NCI-H146 (cell line): ENCODE measurements at places on chromosomes 5 and 9.
A peak's percentile ranks its signal among the peaks of the same experiment; 100 is the strongest.

DNA sequence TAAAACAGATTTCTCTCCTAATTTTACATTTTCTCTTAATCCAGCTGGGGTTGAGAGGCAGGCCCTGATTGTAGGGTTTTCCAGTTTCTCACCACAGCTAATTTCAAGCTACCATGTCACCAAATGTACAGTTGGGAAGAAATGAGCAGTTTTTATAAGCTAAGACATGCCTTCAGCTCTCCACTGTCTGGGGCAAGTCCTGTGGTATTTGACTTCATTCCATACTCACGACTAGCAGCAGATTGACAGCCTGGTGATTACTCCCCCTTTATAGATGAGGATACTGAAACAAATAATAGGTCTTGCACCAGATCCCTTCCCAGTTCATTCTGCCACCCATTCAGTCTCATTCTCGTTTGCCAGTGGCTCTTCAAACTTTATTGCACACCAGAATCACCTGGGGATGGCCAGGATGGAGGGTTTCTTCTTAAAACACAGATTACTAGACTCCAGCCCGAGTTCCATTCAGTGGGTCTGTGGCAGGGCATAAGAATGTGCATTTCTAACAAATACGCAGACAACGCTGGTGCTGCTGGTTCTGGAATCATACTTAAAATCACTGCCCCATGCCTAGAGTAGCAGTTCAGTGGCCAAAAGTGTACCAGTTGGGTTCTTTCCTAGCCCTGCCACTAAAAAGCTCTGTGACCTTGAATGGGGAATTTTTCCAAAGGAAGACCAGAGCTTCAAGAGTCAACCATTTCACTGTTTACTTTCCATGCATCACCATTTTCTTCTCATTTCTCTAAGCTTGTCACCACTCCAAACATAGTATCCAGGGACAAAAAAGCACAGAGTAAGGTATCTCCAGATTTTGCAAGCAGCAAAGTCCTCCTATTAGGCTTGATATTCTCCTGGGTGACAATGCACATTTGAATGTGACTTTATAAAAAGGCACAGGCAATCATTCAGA is 64.3 kb downstream of the CSNK1A1 start:
- DNase-seq, result no peak

- DNase-seq, result no peak
Measured at GRCh38 chr5:89721353-89721752, 688.2 kb downstream of the CETN3 start.

- peak; percentile 77 for DNase-seq
Measured at GRCh38 chr5:32531885-32532520, 53.4 kb upstream of the SUB1 start.

- DNase-seq, result no peak
Measured at GRCh38 chr5:73962801-73963425, 336.9 kb downstream of the ARHGEF28 start.

DNA sequence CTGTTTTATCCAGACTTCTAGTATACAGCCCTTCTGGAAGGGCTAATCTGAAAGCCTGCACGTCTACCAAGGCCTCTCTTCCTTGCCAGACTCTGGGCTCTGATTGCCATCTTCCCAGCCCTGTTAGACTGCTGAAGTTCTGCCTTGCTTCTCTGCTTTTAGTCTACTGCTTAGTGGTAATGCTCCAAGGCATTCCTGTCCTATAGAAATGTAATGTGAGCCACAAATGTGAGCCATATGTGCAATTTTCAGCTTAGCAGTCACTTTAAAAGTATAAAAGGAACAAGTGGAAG is 32.1 kb downstream of the WNK2 start:
- no peak for DNase-seq

- peak; percentile 5 for DNase-seq
Measured at GRCh38 chr9:84823421-84824271, 154.1 kb downstream of the NTRK2 start.

DNA sequence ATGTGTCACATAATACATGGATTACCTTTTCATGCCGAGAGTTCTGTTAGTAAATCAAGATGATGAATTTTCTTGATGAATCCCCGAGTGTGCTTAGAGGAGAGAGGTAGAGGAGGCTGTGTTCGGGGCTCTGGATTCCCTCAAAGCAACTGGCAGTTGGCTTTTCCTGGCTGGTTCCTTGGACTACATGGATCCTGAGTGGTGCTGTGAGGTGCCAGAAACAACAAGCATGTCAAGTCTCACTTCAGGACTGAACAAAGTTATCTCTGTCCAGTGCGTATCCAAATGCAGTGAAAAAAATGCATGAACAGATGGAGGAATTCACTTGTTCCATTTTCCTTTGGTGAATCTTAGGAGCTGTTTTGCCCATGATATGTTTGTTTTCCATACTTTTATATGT is 231.7 kb downstream of the FBXL7 start:
- DNase-seq, result no peak

DNA sequence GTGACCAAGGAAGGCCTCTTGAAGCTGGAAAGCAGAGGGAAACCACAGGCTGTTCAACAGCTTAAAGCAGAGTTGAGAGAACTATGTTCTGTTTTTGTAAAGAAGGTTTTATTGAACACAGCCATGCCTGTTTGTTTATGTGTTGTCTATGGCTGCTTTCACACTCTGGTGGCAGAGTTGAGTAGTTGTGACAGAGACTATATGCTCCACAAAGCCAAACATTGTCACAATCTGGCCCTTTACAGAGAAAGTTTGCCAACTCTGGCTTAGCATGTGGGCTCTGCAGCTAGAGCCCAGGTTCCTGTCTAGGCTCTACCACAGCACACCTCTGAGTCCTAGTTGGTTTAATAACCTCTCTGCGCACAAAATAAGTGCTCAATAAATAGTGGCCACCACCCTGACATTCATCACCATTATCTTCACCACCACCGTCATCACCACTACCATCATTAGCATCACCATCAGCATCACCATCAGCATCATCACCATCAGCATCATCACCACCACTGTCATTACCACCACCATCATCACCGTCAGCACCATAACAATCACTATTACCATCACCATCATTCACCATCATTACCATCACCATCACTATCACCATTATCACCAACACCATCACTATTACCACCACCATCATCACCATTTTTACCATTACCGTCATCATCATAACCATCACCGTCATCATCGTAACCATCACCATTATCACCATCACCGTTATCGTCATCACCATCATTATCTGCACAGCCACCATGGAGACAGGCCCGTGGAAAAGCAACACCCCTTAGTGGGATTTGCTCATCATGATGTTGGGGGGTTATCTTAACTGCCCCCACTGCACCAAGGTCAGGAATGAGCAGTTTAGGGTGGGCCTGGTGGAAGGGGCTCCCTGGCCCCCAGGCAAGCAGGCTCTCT is 18.3 kb downstream of the AKNA start:
- DNase-seq, result no peak

DNA sequence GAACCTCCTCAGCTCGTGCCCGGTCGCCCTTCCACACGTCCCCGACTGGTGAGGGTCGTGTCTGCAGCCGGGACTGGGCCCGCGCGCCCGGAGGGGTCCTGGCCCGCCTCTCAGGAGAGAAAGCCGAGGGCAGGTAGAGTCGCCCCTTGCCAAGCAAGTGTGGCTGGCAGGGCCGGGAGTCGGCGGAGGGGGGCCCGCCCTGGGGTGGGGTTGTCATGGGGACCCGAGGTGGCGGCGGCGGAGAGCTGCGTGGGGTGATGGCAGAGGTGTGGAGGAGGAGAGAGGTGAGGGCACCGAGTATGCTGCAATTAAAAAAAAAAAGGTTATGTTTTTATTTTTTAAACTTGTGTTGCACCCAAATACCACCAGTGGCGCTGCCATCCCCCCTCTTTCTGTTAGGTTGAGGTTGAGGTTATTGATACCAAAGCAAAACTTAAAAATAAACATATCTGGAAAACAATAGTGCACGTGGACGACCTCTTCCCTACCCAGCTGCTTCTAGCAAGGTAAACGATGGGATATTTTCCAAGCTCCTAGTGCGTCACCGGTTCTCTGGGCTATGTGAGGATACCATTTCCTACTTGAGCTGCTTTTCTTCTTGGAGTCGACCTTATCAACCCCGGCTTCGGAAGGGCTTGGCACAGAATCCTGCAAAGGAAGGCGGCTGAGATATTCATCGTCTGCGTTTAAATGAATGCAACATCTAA is 660 bp downstream of the SCAMP1 start:
- DNase-seq, result peak; percentile 79

- DNase-seq, result peak; percentile 95
Measured at GRCh38 chr9:78972303-78972999, 599.3 kb upstream of the TLE4 start.

GRCh38 chr5:144198386-144198785 is 27.7 kb downstream of the KCTD16 start:
- peak; percentile 33 for DNase-seq

- no peak for DNase-seq
Measured at GRCh38 chr5:76641514-76642120, 18.4 kb upstream of the F2RL2 start.

- no peak for DNase-seq
Measured at GRCh38 chr9:32899761-32900160, 101.7 kb downstream of the APTX start.

GRCh38 chr9:128497824-128498610 is 6.5 kb upstream of the GLE1 start:
- no peak for DNase-seq

DNA sequence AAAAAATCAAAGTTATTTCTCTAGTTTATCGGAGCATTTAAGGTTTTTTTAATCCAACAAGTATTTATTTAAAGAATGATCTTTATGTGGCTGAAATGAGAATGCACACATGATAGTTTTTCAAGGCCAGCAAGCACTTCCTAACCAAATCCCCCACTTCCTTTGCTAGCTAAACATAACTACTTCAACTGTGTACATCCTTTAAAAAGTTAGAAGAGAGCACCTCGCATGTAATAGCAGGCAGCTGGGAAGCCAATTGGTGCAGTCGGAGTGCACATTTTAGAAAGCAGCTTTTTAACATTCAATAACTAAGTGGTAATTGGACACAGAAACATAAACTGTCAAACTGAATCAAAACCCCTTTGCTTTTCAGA is 245.7 kb downstream of the BNC2 start:
- DNase-seq, result no peak

DNA sequence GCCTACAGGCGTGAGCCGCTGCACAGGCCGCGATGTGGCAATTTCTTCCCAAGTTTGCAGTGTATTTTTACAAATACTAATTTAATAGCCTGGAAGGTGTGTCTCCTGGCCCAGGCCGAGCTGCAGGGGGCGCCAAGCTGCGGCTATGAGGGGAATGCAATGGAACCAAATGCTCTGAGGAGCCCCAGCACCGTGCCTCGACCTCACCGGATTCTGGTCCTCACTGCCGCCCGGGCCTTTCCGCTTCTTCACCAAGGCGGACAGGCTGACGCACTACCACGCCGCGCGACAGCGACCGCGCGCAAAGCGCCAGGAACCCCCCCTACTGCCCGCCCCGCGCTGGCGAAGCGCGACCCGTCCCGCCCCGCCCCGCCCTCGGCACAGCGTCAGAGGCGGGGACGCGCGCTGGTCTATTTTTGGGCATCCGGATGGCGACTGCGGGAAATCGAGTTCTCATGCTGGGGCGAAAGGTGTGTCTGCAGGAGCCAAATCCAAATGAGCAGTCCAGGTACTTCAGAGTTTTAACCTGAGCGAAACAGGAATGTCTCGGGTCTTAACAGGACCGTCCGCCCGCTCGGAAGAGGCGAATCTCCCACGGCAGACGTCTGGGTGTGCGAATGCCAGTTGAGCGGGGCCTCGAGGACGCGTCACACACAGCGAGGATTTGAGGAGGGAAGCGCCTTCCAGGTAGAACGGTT is 31.7 kb upstream of the PRXL2C start:
- no peak for DNase-seq

- no peak for DNase-seq
Measured at GRCh38 chr9:77163884-77164283, 13.4 kb upstream of the VPS13A start.

DNA sequence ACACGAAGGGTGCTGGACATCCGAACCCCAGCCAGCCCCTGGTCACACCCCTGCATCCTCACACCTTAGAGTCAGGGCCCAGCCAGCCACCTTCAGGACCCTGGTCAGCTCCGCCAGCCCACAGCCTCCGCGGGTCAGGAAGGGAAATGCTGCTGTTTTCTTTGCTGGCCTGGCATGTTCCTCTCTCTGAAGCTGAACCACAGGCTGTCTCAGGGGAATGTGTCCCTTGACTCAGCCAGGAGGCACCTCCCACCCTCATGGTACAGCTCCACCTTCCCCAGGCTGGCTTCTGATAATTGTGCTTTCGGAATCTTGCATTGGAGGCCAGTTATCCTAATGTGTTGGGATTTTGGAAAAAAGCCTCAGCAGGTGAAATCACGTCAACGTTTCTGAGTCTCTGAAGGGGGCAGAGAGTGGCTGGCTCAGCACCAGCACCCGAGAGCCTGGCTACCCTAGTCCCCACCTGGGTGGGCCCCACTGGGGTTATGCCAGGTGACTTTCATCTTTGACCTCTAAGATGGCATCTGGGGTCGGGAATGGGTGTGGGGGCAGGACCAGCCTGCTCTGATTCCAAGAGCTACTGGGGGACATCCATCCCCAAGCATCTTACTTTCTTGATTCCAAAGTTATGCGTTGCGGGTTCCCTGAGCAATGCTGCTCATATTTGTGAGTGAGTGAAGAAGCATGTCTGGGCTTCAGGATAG is 9.8 kb upstream of the OLFM1 start:
- no peak for DNase-seq

DNA sequence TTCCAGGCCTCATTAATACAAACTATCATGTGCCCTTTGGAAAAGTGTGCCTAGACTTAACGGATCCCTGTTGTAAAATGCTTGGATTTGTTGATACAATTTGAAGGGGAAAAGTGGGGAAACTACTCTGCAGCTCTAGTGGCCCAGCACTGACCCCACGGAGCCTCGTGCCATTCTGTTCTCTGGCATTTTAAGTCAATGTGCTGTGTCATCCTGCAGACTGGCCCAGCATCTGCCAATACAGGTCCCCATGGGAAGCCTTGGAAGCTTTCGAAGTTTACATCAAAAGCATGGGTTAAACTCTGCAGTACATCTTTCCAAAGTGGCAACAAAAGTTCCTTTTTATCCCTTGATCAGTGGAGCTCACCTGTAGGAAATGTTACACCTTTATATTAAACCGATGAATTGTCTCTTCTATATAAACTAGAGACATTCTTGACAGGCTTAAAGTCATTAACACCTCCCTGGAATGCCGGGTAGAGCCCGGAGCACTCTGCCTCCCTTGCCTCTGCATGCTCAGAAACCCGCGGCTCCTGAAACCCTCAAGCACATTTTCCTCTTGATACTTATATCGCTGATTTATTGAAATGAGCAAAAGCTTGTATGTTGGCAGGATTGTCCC is 596.0 kb upstream of the ADAMTS16 start:
- no peak for DNase-seq
